T-cell (primary cell): ENCODE measurements at places on chromosomes 11 and 22. TPM values are rescaled to one million over a fixed set of nuclear protein-coding genes. Genes with fewer than 3 reads are reported as not detected.
A peak's percentile ranks its signal among the peaks of the same experiment; 100 is the strongest.

- DNase-seq = no peak
Observed at GRCh38 chr22:39526736-39527171, 5.8 kb downstream of the RPS19BP1 start.

- DNase-seq = no peak
Observed at GRCh38 chr11:16795146-16795545, 56.7 kb downstream of the C11orf58 start.

DNA sequence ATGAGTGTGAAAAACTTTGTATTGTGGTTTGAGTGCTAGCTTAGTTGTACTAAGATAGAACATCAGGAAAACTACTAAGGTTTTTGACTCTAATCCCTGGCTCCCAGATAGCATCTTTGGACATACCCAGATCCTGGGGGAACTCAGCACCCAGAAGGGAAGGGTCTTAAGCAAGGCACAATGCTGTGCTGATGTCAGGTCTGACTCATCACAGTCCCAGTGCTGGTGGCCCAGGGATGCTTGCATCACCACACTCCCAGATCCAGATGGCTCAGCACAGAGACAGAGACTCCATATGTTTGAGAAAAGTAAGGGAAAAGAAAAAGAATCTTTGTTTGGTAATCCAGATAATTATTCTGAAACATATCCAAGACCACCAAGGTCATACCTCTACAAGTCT lies 18.3 kb upstream of the OR56A3 start:
- DNase-seq = no peak

DNA sequence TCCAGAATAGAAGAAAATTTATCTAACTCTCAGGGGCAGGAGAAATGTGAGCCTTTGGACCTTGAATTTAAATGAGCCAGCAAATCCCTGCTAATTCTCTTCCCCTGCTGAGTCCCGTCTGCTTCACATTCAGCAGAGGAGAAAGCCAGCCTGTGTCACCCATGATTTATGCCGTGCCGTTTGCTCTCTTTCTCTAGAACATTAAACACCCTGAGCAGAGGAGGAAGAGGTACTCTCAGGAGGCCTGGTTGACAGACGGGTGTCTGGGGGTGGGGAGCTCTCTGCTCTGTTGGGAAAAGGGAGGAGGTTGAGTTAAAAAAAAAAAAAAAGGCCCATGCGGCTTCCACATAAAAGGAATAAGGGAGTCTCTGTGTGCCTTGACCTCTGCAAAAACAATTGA lies 11.3 kb upstream of the MTMR3 start:
- DNase-seq = no peak

The MS4A6E gene
- total RNA-seq = not detected

DNA sequence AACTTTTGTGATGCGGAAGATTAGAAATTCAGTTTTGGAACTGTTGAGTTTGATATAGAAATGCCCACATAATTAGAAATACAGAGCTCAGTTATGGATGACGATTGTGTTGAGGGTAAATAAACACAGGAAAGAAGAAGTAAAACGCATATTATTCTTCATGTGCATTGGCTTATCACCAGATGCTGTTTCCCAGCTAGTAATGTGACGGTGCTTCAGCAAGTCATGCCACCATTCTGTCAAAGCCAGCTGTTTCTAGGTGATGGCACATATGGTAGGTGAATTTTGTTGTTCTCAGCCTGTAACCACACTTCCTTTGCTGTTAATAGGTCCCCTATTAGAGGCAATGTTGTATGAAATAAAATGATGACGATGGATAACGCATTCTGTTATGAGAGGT lies 68.9 kb downstream of the C11orf65 start:
- no peak for DNase-seq

GRCh38 chr11:121478895-121479697 lies 26.3 kb upstream of the SORL1-AS1 start:
- DNase-seq = no peak

GRCh38 chr11:73295241-73295995 lies 12.7 kb upstream of the ARHGEF17 start:
- peak; percentile 65 for DNase-seq

- no peak for DNase-seq
Observed at GRCh38 chr11:106879029-106879428, 139.2 kb downstream of the GUCY1A2 start.

DNA sequence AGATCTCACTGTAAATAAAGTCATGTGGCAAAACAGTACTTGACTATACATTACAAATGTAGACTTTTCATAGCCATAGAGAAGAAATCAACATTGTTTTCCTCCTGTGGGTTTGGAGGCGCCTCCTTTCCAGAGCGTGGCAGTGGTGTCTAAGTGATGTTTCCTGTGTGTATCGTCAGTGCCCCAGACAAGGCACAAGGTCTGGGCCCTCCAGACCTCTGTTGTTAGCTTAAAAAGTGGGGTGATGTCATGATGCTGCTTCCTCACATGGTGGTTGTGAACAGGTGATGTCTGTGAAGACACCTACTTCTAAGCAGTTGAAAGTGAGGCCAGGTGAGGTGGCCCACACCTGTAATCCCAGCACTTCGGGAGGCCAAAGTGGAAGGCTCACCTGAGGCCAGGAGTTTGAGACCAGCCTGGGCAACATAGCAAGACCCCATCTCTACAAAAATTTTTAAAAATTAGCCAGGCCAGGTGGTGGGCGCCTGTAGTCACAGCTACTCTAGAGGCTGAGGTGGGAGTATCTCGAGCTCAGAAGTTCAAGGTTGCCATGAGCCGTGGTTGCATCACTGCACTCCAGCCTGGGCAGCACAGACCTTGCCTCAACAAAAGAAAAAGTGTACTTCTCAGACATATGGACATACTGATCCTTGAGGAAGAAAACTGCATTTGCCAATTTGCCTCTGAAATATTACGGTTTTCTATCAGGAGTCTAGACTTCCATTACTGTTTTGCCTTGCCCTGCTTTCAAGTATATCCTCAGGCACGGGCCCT lies 15.7 kb downstream of the NUP50 start:
- DNase-seq = peak; percentile 65

The GRAMD1B gene
- 10.5 TPM for total RNA-seq

DNA sequence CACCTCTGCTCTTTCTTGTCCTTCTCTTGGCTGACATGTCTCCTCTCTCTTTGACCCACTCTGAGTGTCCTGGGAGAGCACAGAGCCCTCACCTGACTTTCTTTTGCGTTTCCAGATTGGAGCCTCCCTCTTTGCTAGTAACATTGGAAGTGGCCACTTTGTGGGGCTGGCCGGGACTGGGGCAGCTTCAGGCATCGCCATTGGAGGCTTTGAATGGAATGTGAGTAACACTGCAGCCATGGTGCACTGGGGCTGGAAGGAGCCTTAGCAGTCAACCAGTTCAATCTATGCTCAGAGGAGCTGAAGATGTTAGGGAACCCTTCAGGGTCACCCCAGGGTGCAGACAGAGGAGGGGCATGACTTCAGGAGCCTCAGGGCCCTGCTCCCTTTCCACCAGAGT lies 23.8 kb downstream of the SLC5A1 start:
- no peak for DNase-seq

The MIAT gene
- 237 TPM for total RNA-seq

The DUSP8 gene
- 8.7 TPM for total RNA-seq

The IGSF22 gene
- total RNA-seq = 2.8 TPM

DNA sequence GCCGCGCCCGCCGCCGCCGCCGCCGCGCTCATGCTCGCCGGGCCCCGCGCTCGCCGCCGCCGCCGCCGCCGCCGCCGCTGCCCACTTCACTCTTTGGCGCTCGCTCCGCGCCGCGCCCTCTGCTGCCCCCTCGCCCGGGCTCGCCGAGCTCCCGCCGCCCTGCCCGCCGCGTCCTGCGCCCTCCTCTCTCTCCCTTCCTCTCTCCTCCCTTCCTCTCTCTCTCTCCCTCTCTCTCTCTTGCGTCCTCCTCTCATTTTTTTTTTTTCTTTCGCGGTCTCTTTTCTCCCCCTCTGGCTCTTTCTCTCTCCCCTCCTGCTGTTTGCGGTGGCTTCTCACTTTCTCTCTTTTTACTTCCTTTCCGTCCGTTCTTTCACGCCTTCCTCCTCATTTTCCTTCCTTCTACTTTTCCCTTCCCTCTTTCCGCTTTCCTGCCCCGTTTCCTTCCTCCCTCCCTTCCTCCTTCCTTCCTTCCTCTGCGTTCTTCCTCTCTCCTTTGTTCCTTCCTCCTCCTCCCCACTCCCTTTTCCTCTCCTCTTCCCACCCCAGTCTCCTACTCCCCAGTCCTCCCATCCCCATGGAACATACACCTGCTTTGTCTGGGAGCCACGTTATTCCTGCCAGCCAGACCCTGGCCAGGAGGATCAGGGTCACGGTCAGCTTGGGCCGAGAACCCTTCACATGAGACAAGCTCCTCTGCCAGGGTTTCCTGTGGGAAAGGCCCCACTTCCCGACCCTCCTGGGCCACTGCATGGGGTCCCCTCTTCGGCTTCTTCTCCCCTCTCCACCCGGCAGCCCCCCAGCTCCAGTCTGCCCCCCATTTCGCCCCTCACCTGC lies 19.3 kb upstream of the SHISAL1 start:
- no peak for DNase-seq

GRCh38 chr22:47178339-47178738 lies 415.9 kb downstream of the TBC1D22A start:
- no peak for DNase-seq

The PHLDB1 gene
- total RNA-seq = 1.8 TPM

The AAMDC gene
- total RNA-seq = 7.0 TPM

The DNAJC4 gene
- 64.7 TPM for total RNA-seq

DNA sequence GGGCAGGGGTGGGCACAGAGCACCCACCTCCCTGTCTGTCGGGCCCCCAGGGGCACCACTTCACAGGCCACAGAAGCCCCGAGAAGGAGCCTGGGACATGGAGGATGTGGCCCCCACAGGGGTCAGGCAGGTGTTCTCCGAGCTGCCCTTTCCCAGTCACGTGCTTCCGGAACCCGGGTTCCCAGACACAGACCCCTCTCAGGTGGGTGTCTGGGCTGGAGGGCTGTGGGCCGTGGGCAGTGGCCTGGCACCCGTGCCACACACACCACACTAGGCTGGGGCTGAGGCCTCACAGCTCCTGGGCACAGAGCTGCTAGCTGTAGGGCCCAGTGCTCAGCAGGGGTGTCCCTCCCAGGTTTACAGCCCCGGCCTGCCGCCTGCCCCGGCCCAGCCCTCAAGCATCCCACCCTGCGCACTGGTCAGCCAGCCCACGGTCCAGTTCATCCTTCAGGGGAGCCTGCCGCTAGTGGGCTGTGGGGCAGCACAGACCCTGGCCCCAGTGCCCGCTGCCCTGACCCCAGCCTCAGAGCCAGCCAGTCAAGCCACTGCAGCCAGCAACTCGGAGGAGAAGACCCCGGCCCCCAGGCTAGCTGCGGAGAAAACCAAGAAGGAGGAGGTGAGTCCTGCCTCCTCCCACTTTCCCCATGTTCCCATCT lies 5.5 kb downstream of the IRF7 start:
- DNase-seq = no peak

GRCh38 chr22:32583074-32583682 lies 108.6 kb downstream of the FBXO7 start:
- DNase-seq = no peak

The LRRC75B gene
- total RNA-seq = 0.54 TPM

GRCh38 chr11:128222245-128222884 lies 365.0 kb downstream of the ETS1 start:
- DNase-seq = no peak

- DNase-seq = peak; percentile 9
Observed at GRCh38 chr22:44091021-44091721, 67.1 kb downstream of the PARVB start.

DNA sequence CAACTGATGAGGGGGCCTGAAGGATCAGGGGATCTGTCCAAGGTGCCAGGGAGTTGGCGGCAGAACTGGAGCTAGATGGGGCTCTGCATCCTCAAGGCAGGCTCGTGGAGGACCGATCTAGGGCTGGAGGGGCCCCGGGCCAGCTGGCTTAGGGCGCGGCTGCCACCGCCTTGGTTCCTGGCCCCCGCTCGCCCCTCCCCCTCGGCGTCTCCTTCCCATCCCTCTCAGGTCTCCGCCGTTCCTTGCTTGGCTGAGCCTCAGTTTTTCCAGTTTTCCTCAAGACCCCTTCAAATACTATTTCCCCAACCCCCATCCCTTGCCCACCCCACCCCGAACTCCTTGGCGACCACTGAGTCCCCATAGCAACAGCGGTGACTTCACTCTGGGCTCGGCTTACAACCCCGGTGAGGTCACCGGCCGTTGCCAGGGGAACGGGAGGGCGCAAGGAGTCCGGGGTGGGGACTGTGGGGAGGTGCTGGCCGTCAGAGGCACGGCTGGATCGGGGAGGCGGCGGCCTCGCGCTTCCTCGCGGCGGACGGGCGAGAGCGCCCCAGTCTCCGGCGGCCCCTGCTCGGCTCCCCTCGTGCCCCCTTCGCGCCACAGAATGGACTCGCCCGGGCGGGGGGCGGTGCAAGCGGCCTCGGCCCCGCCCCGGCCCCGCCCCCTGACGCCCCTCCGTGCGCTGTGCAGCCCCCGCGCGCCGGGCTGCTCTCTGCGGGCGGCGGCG lies 7.5 kb downstream of the FREY1 start:
- DNase-seq = peak; percentile 14

- no peak for DNase-seq
Observed at GRCh38 chr11:115674176-115674936, 170.1 kb upstream of the CADM1 start.

The OR51Q1 gene
- not detected for total RNA-seq

DNA sequence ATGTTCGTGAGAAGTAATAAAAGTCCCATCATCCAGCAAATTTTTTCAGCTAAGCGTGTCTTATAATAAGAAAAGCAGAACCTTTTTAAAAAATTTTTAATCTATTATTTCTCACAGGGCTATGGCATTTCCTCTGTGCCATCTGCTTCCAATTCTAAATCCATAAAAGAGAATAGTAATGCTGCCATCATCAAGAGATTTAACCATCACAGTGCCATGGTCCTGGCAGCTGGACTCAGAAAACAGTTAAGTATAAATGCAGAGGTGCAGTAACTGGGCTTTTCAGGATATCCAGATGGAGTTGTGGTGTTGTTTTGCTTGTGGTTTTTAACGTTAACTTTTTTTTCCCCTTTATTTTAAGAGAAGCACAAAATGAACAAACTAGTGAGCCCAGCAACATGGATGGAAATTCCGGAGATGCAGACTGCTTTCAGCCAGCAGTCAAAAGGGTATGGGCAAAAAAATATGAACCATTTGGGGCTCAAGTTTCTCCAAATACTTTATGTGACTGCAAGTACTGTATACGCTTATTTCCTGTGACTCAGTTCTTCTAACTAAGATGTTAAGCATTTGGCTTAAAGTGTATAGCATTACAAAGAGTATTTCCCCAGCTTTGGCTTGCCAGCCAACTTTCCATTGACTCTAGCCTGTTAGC lies 25.2 kb downstream of the GTF2H1 start:
- no peak for DNase-seq

GRCh38 chr11:33742249-33742851 lies 6.1 kb upstream of the CD59 start:
- no peak for DNase-seq

DNA sequence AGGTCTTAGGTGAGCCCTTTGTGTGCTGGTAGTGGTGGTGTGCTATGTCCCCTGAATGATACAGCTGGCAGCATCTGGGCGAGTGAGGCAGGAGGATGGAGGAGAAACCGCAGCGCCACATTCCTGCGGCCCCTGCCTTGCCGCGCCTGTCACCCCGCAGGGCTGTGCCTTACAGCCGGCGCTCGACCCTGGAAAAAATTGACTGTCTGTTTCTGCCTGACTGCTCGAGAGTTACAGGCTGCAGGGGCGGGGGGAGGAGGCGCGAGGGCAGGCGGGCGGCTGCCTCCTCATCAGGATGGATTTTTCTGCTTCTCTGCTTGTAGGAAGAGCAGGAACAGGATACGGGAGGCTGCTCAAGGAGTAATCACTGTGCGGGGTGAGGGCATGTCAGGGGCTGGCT lies 443.4 kb downstream of the MIAT start:
- DNase-seq = no peak
